ENCODE measurements at places on chromosomes 4 and X.

- no peak for DNase-seq
These were observed 173.9 kb downstream of the MGST2 start for GRCh38 chr4:139839403-139840031.

DNA sequence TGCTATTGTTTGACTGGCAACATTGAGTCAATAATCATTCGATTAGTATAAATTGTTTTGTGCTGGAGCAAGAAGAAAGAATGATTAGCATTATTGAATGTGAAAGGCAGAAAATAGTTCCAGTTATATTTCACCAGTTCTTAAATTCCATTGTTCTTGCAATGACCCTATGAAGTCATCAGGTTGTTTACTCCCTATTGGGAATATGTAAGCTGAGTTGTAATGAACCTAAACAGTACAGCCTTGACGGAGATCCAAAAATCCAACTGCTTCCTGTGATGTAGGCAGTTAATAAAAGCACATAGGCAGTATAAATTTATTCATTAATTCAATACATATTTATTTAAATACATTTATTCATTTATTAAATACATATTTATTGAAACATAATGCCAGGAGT, 947.5 kb downstream of the PCDH7 start:
- DNase-seq: no peak

DNA sequence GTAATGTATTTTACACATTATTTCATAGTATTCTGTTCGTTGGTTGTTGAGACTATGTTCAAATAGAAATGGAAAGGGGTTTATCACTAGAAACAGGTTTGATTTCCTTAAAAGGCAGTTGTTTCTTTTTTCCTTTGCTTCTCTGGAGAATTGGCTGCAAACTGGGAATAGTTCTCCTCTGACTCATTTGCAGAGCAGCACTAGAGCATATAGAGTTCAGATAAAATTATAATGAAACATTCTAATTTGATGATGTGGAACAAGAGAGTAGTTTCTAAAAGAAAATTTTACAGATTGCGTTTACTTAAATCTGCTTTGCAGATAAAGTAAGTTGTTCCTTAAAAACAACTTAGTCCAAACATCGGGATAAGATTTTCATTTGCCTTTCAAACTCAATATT, 29.7 kb downstream of the SYNPO2 start:
- DNase-seq: no peak

GRCh38 chr4:2284161-2284933, 22.4 kb upstream of the MXD4 start:
- no peak for DNase-seq

DNA sequence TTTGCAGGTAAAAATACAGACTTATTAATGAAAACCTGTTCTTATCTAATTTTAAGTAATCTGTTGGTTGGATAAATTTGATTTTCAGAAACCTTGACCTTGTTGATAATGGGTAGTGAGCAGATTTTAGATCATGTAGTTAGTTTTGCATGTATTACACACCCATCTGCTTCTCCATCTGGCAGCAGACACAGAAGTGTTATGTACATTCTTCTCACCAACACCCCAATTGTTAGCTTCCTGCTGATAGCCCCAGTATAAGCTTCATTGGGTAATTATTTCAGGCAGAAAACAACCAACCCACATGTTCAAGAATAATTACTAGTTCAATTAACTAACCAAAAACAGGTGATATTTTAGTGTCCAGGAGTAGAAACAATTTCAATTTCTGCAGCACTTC, 1740.5 kb upstream of the AGA start:
- no peak for DNase-seq

DNA sequence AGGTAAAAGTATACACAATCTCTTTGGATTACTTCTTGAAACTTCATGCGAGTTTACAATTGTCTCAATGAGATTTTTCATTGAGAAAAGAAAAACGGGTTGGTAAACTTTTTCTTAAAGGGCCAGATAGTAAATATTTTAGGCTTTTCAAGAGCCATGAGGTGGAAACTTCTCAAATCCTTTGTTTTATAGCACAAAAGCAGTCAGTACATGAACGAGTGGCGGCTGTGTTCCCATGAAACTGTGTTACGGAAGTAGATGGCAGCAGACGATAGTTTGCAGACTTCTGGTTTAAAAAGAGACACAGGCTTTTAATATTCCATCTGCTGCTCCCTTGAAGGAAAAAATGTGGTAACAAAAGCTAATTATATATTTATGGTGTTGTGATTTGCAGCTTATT, 332.0 kb downstream of the TENM3 start:
- no peak for DNase-seq

DNA sequence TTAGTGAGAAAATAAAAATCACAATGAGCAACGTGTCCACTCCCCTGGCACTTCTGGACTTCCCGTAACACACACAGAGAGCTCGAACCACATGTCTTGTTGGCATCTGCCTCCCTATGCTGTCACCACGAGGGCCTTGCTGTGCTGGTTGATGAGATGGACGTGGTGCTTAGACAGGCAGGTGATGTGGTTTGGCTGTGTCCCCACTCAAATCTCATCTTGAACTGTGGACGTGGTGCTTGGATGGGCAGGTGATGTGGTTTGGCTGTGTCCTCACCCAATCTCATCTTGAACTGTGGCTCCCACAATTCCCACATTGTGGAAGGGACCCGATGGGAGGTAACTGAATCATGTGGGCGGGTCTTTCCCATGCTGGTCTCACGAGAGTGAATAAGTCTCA, 40.0 kb downstream of the FGFRL1 start:
- DNase-seq: no peak

- DNase-seq: no peak
These were observed 13.7 kb downstream of the ZBTB33 start for GRCh38 chrX:120264341-120264740.

DNA sequence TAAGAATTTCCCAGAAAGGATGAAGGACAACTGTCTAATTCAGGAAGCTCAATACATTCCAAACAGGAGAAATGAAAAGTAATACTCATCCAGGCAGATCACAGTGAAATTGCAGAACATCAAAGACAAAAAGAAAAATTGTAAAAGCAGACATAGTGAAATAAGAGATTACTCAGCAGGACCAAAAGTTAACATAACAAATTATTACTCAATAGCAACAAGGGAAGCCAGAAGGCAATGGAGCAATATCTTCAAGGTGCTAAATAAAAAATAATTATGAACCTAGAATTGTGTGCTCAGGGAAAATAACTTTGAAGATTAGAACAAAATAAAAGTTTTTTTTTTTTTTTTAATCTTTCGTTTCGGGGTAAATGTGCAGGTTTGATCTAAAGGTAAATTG, 30.5 kb upstream of the ENPP6 start:
- DNase-seq: no peak

GRCh38 chr4:94939791-94940519, 182.2 kb downstream of the BMPR1B start:
- no peak for DNase-seq

- DNase-seq: no peak
These were observed 19.2 kb downstream of the RASGEF1B start for GRCh38 chr4:81452452-81453006.

DNA sequence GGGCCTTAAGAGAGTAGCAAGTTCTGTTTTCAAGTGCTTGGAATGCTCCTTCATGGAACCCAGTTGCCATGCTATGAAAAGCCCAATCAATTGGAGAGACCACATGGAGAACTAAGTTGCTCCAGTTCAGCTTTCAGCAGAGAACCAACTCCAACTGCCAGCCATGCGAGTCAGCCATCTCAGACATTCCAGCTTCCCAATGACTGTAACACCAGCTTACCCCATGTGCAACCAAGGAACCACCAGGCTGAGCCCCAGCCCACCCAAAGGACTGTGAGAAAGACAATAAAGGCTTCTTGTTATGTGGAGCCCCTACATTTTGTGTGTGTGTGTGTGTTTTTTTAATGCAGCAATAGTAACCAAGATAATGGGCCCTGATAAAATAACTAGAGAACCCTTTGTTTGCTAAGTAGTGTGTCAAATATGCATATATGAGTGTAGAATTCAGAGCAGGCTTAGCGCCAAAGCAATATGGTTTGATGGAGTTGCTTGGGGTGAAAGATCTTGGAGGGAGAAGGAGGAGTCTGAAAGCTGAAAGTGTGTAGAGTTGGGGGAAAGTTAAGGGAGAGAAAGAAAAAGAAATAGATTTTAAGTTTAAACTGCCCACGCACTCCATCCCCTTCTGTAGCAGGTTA, 35.0 kb upstream of the CCKAR start:
- DNase-seq: no peak

GRCh38 chr4:174365018-174365587, 81.4 kb downstream of the CEP44 start:
- no peak for DNase-seq

DNA sequence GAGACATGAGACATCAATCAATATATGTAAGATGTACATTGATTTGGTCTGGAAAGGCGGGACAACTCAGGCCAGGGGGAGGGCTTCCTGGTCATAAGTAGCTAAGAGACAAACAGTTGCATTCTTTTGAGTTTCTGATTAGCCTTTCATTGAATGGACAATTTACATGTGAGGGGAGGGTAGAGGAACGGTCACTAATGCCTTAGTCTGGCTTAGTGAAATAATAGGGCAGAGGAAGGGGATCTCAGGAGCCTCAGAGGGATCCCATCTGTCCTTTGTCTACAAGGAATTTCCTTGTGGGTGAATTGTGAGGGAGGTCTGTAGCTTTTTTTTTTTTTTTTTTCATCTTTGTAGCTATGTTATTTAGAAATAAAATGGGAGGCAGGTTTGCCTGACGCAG, 88.3 kb downstream of the GK start:
- DNase-seq: no peak

GRCh38 chr4:120865985-120866384, 56.5 kb downstream of the PRDM5 start:
- DNase-seq: no peak
